Activated CD4-positive, CD25-positive, alpha-beta regulatory T cell treated with anti-CD3 and anti-CD28 coated beads, Interleukin-2, amount 50 U/mL, for 16 hours (primary cell): ENCODE measurements at places on chromosomes 4 and X.

DNA sequence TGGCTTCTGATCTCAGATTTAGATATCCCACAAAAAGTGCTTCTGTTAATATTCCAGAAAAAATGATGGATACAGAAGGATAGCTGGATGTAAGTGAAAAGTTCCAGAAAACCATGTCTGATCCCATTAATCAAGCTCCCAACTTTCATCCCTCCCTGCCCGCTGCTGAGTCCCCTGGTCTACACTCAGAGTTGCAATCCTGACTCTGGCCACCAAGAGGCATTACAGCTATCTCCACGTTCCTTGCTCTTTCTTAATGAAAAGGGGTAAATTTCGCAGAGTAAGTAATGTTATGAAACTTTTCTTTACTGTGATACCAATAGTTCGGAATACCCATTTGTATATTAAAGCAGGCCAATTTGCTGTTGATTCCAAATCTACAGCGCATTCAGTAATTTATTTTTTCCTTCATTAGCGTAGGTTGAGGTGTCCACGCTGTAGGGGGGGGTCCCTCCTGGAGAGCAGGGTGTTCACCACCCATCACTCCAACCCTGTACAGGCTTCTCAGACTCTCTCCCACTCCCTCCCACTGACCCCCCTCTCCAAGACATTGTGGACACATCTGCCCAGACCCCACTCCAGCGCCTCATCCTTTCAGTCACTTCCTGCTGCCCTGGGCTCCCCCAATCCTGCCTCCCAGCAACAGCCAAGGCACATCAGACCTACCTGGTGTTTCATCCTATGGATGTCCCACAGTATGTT, 55.1 kb downstream of the RAB40A start:
- no peak for DNase-seq

DNA sequence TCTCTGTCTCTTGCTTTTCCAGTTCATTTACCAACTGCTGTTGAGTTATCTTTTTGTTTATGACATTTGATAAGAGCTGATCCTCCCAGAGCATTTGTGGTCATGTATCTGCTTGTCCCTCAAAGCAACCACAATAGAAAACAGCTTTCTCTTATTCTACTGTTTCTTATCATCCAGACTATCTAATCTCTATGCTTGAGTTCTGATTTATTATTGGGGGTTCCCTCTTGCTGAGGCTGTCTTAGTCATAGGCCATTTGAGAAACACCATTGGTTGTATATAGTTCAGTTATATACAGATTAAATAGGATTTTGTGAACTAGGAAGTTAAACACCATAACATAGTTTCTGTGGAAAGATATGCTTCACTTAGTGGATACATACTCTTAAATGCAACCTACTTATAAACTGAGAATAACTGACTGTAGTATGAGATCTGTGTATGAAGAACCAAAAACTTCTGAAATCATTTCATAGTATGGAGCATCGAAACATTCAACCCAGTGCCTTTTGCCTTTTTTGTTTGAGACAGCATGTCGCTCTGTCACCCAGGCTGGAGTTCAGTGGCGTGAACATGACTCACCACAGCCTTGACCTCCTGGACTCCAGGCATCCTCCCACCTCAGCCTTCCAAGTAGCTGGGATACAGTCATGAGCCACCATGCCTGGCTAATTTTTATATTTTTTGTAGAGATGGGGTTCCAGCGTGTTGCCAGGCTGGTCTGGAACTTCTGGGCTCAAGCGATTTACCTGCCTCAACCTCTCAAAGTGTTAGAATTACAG, 75.8 kb downstream of the STIM2 start:
- no peak for DNase-seq

GRCh38 chrX:51421972-51422597, 74.3 kb downstream of the NUDT11 start:
- no peak for DNase-seq

- no peak for DNase-seq
Measured at GRCh38 chr4:175325230-175325629, 407.1 kb downstream of the ADAM29 start.

- no peak for DNase-seq
Measured at GRCh38 chr4:137389911-137390520, 142.3 kb downstream of the PCDH18 start.
